ENCODE measurements at places on chromosomes 7 and 10.

DNA sequence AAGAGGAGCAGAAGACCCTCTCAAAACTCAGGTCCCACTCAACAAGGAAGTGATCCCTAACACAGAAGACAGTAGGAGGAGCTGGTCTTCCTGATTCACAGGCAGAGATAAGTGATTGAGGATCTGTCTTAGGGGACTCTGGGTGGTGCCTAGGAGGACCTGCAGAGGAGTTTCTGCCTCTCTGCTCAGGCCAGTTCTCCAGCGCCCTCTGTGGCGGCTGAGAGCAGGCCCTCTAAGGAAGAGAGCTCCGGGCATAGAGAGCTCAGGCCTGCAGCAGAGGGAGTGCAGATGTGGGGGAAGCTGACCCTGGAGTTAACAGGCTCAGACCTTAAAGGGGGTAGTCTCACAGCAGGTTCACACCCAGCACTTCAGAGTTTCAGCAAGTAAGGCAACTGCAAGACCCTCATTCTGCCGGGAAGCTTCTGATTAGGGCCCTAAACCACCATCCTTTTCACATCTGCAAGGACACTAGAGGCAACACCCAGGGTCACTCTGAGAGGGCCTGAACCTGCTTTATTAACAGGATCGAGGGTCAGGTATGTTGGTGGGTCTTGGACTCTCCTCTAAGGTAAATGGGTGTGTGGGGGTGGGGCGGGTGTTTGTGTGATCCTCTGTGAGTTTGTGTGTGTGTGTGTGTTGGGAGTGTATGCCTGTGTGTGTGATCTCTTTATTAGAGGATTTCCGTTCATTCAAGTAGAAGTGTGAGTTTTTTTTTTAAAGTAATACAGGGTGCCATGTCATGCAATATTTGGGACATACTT, 57.6 kb upstream of the TARP start:
- DNase-seq, result peak; percentile 48

- DNase-seq, result no peak
Observed at GRCh38 chr7:115267503-115267902, 345.6 kb downstream of the MDFIC start.

DNA sequence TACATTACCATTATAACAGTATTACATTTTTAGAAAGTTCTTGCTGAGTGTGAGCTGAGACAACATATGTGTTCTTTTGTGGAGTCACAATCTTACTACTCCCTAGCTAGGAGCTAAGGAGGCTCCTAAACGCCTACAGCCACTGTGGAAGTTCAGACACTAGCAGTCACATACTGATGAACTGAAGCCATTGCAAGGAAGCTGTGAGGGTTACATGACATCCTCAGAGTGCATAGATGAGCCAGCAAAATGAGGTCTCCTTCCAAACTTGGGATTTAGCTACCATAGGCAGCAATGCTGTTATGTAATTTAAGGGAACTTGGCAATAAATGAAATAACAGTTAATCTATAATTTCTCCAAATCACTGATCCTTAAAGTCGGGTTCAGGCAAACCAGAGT, 10.8 kb upstream of the ST7 start:
- DNase-seq, result no peak

DNA sequence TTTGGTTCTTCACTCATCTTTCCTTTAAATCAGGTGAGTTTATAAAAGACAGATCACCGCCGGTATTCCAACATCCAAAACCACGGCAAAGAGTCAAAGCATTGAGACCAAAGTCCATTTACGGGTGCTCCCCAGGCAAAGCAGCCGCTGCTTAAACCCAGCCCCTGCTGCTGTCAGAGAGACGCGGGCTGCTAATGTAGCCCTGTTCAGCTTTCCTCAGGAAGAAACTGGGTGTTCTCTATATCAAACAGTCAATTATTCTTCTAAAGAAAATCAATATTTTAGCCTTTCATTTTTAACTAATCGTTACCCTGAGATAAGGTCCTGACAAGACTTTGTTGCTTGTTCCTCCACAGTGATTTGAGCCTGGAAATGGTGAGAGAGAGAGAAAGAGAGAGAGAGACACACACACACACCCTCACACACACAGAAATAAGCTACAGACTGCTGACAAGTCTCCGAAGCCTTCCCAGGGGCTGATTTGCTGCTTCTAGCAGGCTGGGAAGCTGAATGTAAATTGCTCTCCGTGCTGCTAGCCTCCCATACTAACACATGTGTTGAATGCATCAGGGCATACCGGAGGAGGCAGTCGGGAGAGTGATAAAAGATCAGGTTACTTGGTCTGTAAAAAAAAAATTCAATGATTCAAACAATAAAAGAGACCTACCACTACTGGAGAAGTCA, 183.0 kb upstream of the ANK3 start:
- DNase-seq, result no peak

DNA sequence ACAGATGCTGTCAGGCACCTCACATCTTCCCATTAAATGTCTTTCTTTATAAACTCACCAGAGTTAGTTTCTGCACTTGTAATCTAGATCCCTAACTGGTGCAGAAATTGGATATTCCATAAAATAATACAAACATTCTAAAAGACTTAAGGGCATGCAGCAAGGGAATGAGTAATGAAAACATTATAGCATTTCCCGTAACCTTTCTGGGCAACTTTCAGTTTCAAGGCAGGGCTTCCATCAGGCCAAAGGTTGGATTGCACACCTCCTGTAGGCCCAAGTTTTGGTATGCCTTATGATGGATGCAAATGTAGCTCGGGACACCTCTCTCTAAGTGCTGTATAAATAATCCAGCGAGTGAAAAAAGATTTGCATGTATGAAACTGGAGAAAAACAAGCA, 129.9 kb upstream of the LYZL2 start:
- no peak for DNase-seq

GRCh38 chr7:68244389-68244788, 1247.8 kb downstream of the TYW1 start:
- no peak for DNase-seq

DNA sequence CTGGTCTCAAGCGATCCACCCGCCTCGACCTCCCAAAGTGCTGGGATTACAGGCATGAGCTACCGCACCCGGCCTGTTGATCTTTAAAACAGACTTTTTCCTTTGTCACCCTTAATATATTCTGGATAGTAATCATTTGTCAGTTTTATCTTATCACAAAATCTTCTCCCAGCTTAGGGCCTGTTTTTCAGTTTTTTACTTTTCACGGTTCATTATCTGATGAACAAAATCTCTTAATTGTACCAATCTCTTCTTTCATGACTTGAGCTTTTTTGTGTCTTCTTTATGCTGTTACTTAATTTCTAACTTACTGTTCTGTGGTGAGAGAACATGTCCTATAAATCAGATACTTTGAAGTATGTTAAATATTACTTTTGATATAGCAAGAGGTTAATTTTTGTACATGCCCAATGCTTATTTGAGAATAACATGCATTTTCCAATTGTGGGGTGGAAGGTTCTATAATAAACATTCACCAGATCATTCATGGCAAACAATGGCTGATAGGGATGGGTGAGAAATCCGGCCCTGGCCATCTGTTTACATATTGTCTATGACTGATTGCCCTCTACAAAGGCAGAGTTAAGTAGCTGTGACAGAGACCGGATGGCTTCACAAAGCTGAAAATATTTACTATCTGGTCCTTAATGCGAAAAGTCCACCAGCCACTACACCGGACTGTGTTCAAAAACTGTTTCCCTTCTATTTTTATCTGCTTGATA, 5.3 kb downstream of the PAPOLB start:
- DNase-seq, result no peak

GRCh38 chr7:93856323-93856722, 34.2 kb downstream of the TFPI2 start:
- DNase-seq, result no peak

GRCh38 chr10:102660888-102661657, 16.8 kb downstream of the TRIM8 start:
- peak; percentile 51 for DNase-seq

GRCh38 chr10:47101807-47102206, 190.6 kb downstream of the PTPN20 start:
- no peak for DNase-seq

DNA sequence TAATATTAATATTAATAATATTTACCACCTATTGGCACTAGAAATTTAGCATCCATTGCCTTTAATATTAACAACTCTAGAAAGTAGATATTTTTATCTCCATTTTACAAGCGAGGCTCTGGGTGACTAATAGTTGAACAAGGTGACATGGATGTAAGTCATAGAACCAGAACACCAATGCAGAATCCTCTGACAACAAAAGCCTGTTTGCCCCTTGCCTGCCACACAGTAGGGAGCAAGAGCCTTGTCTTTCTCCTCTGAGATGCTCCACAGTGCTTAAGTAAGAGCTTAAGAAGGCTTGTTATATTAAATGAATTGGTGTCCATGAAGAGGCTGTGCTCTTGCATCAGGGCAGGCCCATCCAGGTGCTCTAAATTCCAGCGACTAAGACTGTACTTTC, 51.2 kb upstream of the LBX1 start:
- DNase-seq, result no peak

- no peak for DNase-seq
Observed at GRCh38 chr10:102246261-102246660, 929 bp downstream of the GBF1 start.

DNA sequence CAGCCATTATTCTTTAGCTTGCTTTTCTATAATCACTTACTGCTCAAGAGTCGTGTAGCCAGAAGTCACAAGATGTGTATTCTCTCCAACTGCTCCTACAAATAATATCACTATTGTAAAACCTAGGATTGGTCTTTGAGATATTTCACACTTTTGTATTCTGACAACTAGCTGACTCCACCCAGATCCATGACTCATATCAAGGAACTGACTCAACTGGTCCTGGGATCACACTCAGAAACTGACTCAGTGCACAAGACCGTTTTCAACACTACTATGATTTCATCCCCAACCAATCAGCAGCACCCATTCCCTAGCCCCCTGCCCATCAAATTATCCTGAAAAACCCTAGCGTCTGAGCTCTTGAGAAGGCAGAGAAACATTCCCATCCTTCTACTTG, 56.5 kb upstream of the ORC5 start:
- no peak for DNase-seq

GRCh38 chr7:44700322-44700721, 48.3 kb upstream of the ZMIZ2 start:
- no peak for DNase-seq

DNA sequence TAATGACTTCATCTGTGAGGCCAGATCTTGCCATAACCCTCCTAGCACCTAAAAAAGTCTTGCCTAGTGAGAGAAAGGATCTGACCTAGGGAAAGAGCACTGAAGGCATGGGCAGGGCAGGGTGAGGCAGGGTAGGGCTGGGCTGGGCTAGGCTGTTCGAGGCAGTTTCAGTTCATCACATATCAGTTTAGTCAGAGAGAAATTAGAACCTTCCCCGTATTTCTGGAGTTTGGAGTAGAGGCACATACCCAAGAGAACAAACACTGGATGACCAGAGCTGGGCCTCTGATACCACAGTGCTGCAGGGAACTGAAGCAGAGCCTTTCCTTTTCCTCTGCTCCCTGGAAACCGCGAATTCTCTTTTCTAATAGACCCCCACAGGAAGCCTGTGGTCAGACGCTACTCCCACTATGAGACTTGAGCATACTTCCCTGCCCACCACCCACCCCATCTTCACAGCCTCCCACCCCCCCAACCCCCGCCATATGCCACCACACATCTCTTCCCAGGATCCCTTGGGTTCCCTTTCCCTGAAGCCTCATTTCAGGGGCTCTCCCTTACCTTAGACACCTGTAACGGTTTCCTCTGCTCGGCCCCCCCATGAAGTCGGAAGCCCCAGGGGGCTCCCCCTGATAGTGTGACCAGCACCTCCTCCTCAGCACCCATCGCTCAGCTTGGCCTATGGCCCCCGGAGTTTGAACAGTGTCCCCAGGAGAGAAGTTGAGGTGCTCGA, 406 bp downstream of the SYNPO2L start:
- DNase-seq, result no peak

DNA sequence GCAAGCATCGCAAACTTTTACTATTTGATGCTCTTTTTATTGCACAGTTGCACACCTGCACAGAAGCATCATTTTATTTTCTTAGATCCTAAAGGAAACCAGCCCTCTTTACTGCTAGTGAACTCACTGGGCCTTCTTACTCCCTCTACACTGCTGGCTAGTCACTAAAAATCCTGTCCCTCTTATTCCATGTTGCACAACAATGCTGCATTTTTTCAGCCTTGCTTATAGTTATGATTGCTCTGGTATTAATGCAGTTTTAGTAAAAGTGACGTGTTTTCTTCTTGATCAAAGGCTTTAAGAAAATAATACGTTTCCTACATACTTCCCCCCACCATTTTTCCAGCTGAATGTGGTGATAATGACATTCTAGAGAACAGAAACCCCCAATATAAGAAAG, 132.9 kb upstream of the FAM3C start:
- DNase-seq, result no peak

- no peak for DNase-seq
Observed at GRCh38 chr7:134702366-134703240, 56.0 kb downstream of the BPGM start.

DNA sequence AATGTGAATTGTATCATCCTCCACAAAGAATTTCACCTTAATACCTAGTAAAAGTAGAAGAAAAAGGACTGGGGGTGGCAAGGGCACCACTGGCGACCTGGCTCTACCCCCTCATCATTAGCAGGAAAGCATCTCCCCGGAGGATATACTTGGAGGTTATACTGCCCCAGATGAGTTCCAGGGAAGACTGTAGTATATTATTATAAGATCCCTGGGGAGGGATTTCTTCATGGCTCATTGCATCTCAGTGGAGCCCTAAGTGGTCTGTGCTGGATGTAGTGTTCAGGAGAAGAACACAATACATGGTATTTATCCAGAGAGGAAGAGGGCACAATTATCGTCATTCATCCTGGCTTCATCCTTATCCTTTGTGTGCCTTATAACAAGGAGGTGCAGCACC, 14.2 kb upstream of the DYNC1I1 start:
- DNase-seq, result no peak

DNA sequence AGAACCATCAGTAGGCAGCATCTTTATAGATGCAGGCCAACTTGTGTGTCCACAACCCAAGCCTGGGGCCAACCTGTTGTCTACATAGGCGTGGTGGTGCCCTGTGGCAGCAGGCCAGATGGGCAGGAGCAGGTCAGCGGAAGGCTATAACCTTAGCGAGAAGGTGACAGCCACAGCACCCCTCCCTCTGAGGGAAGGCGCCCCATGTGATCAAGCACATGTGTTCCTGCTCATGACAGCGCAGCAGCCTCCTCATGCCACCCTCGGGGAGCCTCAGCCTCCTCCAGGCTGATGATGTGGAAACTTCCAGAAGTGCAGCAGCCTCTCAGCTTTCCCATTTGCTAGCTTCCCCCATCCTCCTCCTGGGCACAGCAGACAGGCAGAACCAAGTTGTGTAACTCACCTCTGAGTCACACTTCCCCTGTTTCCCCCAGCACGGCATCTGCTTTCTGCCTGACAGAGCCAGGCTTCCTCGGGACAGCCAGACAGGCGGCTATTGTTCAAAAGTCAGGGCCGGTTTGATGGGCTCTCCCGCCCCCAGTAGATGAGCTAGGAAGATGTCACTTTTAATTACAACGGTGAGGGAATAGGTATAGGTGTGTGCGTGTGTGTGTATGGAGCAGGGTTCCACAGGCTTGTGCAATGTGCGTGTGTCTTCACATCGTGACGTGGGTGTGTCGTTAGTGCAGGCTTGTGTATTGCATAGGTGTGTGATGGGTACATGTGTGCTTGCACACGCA, 312.0 kb upstream of the ZMIZ1 start:
- DNase-seq, result peak; percentile 80

- DNase-seq, result no peak
Observed at GRCh38 chr10:98258683-98259454, 9.1 kb downstream of the LOXL4 start.

Measured in CD4-positive, alpha-beta T cell treated with Interferon gamma for 1 hour (primary cell).